ENCODE measurements at places on chromosomes 5 and 9. TPM values are rescaled to one million over a fixed set of nuclear protein-coding genes. Genes with fewer than 3 reads are reported as not detected.
A peak's percentile ranks its signal among the peaks of the same experiment; 100 is the strongest.

The CYLC2 gene
- total RNA-seq, result not detected

The DDX41 gene
- 160 TPM for total RNA-seq

- no peak for DNase-seq
Observed at GRCh38 chr5:126438267-126438666, 15.1 kb downstream of the GRAMD2B start.

GRCh38 chr9:14908295-14909180 is 1.7 kb downstream of the FREM1 start:
- no peak for DNase-seq

DNA sequence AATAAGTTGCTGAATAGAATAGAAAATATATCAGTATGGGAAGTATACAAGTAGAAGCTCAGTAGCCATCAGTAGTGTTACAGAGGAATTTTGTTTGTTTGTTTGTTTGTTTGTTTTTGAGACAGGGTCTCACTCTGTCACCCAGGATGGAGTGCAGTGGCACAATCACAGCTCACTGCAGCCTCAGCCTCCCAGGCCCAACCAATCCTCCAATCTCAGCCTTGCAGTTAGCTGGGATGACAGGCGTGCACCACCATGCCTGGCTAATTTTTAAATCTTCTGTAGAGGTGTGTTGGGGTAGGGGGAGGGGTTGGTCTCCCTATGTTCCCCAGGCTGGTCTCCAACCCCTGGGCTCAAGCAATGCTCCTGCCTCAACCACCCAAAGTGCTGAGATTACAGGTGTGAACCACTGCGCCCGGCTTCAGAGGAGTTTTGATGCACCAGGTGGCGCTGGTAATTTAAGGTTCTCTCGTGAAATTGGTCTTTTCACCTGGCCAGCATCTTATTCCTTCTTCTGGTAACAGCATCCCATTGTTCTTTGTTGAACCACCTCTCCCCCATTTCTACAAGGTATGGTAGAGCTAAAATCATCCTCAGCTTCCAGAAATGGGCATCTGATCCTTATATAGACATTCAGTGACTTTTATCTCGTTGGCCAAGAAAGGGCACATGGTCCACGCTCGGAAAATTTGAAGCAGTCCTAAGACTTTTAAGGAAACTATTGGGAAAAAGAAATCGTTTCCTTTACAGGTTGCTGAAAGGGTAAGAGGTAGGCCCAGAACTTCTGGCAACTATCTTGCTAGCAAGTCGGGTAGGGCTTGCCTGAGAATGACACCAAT is 157.1 kb downstream of the ARRDC3 start:
- peak; percentile 40 for DNase-seq
